ENCODE measurements at places on chromosomes 5 and 9.

DNA sequence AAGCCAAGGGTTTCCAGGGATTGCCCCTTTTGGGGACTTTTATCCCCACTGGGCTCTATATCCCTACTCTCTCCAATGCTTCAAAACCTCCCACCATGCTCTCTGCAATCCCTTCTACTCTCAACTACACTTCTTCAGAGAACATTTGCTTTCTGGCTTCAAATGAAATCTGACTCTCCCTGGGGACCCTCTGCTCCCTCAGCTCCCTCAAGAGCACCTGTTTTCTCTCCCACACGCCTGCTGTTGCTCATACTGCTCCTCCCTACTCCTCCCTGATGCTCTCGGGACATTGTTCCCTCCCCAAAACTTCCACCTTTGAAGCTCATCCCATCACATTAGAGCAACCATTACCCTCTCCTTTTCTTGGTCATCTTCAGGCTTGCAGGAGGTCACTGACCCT is 344.9 kb downstream of the CDK5RAP2 start:
- no peak for DNase-seq

GRCh38 chr5:130337179-130337888 is 433.1 kb downstream of the CHSY3 start:
- DNase-seq = no peak

GRCh38 chr9:8486095-8486494 is 686.5 kb upstream of the DMAC1 start:
- no peak for DNase-seq

DNA sequence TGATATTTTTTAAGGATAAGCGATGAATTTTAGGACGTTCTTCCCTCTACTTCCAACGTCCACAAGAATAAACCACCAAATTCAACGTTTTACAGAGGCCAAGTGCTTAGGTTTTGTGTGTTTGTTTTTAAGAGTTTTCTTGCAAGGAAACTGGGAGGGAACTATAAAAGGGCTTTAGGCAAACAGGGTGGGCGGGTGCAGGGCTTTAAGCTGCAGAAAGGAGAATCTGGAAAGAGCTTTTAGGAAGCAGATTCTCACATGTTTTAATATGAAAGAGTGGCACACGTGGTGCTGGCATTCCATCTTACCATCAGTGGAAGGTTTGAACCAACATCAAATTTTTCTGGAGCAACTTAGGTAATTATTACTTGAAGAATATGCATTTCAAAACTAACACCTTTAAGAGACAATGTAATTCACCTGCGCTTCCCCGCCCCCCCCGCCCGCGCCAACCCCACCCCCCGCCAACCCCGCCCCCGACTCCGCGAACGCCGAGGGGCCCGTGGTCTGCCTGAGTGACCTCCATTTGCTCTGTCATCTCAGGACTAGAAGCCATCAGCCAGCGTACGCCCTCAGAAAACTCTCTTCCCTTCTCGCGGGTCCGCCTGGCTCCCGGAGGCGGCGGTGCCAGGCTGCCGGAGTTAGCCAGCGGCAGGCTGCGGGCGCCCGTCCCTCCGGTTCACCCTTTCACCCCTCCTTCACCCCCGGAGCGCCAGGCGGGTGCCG is 911 bp upstream of the PIK3R1 start:
- no peak for DNase-seq

DNA sequence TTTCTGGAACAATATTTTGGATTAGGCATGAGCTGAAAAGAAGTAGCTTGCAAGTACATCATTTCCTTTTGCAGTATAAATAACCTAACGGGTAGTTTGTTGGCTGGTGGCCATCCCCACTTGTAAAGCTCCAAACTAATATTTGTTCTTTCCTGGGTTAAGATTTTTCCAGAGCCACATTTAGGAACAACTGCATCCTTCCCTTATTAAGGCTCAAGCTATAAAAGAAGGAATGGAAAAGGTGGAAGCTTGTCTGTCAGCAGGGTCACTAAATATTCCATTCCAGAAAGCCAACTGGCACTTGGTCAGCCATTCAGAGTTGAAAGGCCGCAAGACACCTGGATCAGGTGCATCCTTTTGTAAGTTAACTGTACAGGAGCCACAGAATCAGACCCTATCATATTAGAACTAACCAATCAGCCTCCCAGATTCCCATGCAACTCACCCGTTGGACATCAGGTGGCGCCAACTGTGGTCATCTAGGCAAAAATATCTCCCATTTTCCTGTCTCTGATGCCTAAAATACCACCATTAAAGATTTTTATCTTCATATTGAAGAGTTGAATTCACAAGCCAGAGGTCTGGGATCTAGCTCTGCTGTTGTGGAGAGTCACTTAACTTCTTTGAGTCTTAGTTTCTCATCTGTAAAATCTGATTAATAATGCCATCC is 82.9 kb downstream of the PTCD2 start:
- no peak for DNase-seq

Data from T-helper 1 cell (primary cell).